ENCODE measurements at places on chromosomes 6 and 20.

DNA sequence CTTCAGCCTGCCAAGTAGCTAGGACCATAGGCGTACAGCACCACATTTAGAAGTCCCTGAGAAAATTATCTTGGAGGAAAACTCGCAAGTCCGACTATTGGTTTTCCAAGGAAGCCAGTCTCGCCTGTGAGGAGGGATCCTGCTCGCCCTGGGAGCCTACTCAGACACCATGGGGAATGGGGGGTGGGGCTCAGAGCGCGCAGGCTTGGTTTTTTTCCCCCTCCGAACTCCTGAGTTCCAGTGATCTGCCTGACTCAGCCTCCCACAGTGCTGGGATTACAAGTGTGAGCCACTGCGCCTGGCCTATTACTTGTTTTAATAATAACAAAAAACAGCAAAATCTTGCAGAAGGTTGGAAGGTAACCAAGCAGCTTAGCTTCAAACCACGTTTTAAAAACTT lies 153.7 kb downstream of the OR2B2 start:
- no peak for DNase-seq

- no peak for DNase-seq
Measured at GRCh38 chr6:111603685-111604084, 2.0 kb downstream of the TRAF3IP2 start.

DNA sequence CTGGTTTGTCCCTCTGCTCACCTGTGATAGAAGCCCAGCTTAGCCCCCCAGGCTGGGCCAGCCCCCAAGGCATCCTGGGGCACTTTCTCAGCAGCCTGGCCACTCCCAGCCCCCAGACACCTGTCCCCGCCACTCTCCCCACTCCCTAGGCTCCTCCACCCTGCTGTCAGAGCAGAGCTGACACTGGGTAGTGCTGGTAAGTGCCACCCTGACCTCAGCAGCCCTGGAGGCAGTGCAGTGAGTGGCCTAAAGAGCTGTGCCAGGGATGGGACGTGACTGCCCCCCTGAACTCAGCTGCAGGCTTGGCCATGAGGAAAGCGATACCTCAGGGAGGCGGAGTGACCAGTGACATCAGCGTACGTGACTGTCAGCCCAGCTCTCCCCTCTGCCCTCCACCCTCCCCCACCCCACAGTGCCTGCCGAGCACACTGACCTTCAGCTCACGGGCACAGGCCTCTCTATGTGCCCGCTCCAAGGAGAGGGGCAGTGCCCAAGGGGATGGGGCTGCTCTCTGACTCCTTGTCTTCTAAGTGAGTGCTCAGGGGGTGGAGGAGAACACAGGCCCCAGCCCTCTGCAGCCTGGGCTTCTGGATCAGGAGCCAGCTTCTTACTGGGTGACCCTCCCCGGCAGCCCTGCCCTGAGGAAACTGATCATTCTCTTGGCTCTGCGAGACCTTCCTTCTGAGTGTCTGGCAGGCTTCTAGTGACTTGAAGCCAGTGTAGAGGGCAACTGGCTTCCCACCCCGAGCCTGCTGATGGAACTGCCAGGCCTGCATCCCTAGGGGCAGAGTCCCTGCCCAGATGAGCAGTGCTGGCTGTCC lies 172.7 kb downstream of the MRPL14 start:
- DNase-seq, result no peak

GRCh38 chr6:21772884-21773575 lies 179.5 kb downstream of the SOX4 start:
- no peak for DNase-seq

- DNase-seq, result no peak
Measured at GRCh38 chr6:7917729-7918128, 7.1 kb upstream of the TXNDC5 start.

GRCh38 chr6:92176666-92177065 lies 1242.7 kb downstream of the EPHA7 start:
- DNase-seq, result no peak

All from activated CD4-positive, CD25-positive, alpha-beta regulatory T cell treated with anti-CD3 and anti-CD28 coated beads, Interleukin-2, amount 50 U/mL, for 16 hours (primary cell).